Activated T-helper 1 cell treated with Interleukin-2 at 50 U/mL for 16 hours (primary cell): ENCODE measurements at places on chromosomes 5 and 9.

GRCh38 chr9:37587521-37587920, 4.9 kb downstream of the TOMM5 start:
- DNase-seq = no peak

- no peak for DNase-seq
Measured at GRCh38 chr9:81078555-81078954, 610.8 kb downstream of the TLE1 start.

- DNase-seq = no peak
Measured at GRCh38 chr5:157942595-157942994, 83.7 kb upstream of the CLINT1 start.

DNA sequence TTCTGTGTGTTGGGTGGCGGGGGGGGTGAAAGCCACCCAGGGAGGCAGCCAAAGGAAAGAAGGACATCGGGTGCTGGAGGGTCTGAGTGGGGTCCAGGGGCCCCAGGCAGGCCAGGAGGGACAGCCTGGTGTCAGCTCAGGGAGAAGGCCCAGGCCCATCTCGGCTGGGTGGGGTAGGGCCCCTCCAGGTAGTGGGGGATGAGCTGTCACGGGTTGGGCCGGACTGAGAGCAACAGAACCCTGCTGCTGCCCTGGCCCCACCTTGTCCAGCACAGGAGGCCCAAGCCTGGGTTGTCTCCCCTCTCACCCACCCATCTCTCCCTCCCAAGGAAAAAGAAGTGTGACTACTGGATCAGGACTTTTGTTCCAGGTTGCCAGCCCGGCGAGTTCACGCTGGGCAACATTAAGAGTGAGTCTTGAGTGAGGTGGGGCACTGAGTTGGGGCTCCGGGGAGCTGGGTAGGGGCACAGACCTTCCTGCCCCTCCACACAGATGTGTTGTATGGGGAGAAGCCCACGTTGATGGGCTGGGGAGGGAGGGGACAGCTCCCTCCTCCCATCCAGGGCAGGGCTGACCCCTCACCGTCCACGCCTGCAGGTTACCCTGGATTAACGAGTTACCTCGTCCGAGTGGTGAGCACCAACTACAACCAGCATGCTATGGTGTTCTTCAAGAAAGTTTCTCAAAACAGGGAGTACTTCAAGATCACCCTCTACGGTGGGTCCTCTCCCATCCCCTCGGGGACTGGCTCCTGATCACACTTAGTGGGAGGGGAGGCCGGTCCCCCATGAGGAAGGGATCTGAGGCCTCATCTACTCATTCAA, 2.3 kb downstream of the LCN2 start:
- DNase-seq = no peak

- no peak for DNase-seq
Measured at GRCh38 chr5:105807290-105807689, 1863.4 kb downstream of the EFNA5 start.

DNA sequence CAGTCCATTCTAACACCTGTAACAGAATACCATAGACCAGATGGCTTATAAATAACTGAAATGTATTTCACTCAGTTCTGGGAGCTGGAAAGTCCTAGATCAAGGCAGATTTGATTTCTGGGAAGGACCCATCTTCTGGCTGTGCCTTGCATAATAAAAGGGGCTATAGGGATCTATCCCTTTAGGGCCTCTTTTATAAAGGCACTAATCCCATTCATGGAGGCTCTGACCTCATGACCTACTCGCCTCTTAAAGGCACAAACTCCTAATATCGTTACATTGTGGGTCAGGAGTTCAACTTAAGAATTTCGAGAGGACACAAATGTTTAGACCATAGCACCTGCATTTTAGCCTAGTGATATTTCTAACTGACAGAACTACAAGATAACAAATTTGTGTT, 619.0 kb downstream of the CDH18 start:
- no peak for DNase-seq

GRCh38 chr5:149151717-149152116, 10.4 kb downstream of the ABLIM3 start:
- DNase-seq = no peak

DNA sequence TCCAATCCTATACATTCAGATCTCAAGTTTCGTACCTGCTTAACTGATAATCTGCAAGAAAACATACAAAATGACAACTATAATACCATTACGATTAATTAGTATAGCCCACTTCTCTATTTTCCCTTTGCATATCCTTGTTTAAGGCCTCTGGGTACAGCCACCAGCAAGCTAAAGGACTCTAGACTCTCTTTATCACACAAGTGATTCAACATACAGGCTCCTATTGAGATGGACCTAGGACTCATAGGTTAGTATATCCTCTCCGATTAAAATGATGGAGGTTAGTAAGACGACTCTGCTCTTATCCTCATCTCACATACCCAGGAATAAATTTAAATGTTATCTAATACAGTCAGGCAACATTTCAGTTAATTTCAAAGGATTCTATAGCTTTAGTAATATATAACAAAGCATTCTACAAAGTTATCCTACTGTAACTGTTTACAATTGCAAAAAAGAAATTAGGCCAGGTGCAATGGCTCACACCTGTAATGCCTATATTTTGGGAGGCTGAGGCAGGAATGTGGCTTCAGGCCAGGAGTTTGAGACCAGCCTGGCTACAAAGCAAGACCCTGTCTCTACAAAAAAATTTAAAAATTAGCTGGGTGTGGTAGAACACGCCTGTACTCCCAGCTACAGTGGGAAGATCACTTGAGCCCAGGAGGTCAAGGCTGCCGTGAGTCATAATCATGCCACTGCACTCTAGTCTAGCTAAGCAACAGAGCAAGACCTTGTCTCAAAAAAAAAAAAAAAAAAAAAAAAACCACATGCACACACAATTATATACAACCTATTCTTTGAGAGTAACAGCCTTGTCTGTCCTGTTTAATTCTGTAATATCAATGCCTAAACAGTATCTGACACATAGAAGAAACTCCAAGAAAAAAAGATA, 15.4 kb downstream of the HAUS6 start:
- no peak for DNase-seq

DNA sequence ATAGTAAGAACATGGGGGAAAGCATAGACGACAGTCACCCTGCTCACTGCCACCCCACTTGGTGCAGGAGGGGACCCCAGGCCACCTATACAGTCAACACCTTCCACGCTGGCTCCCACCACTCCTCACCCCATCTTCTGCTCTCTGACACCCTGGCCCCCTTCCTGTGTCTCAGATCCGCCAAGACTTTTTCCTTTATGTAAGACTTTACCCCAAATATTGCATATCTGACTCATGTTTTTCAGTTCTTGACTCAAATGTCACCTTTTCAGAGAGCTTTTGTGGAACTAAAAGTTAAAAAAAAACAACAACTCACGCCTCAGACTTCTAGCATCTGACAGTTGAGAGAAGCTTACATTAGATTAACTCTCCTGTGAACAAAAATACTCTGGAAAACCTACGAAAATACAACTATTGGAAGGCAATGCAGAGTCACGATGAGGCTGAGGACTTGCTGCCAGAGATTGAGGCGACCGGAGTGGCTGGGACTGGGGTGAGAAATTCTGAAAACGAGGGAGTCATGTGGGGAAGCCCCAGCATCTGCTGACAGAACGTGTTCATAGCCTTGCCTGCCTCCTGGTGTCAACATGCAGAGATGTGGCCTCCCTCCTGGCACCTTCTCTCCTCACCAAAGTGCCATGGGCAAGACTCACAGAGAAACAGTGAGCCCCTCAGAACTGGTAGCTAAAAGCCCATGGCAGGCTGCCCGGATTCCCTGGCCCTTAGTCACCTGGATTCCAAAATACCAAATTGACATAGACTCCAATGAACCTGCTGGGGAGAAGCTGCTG, 22.4 kb upstream of the FCN2 start:
- DNase-seq = no peak
